H1 (cell line): ENCODE measurements at places on chromosomes 11 and 22. TPM values are rescaled to one million over a fixed set of nuclear protein-coding genes. Genes with fewer than 3 reads are reported as not detected.

DNA sequence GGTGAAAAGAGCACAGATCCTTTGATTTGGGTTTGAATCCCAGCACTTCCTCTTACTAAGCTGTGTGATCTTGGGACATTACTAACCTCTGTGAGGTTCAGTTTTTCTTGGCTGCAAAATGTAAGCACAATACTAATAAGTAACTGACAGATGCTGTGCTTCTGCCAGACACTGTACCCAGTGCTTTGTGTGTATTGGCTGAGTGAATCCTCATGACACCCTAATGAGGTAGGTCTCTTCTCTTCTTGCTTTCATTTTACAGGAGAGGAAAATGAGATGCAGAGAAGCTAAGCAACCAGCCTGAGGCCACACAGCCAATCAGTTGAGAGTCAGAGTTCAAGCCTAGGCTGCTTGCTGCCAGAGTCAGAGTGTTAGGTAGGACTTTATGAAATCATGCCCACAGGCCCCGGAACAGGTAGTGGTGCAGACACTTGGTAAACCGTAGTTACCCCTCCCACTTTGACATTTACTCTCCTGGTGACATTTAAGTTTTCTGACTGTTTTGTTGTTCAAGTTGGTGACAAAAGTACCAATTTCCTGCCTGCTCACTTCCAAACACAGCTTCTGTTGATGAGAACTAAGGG, 21.2 kb downstream of the PTPRJ start:
- DNase-seq, result no peak

DNA sequence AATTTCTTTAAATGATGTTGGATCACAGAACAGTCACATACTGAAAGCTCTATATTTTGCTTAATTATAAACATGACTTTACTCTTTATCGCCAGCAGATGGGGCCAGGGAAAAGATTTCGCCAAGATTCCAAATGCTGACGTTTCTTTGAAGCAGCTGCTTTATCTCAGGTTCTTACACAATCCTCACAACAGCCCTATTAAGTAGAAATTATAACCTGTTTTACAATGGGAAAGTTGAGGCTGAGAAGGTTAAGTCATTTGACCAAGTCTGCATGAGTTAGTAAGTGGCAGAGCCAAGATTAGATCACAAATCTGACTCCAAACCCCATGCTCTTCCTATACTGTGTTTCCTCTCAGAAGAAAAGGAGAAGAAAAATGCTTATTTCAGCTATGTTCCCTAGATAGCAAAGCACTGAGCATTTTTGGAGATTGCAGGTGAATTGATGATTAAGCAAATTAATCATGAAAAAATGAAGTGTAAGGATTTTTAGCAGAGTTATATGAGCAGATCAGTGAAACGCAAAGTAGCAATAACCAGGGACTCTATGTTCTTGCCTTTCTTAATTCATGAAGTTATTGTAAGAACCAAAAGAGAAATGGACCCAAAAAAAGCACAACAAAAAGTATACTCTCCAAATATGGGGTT, 79.0 kb downstream of the AASDHPPT start:
- DNase-seq, result no peak

GRCh38 chr11:1597331-1597993, 632 bp downstream of the KRTAP5-2 start:
- no peak for DNase-seq

DNA sequence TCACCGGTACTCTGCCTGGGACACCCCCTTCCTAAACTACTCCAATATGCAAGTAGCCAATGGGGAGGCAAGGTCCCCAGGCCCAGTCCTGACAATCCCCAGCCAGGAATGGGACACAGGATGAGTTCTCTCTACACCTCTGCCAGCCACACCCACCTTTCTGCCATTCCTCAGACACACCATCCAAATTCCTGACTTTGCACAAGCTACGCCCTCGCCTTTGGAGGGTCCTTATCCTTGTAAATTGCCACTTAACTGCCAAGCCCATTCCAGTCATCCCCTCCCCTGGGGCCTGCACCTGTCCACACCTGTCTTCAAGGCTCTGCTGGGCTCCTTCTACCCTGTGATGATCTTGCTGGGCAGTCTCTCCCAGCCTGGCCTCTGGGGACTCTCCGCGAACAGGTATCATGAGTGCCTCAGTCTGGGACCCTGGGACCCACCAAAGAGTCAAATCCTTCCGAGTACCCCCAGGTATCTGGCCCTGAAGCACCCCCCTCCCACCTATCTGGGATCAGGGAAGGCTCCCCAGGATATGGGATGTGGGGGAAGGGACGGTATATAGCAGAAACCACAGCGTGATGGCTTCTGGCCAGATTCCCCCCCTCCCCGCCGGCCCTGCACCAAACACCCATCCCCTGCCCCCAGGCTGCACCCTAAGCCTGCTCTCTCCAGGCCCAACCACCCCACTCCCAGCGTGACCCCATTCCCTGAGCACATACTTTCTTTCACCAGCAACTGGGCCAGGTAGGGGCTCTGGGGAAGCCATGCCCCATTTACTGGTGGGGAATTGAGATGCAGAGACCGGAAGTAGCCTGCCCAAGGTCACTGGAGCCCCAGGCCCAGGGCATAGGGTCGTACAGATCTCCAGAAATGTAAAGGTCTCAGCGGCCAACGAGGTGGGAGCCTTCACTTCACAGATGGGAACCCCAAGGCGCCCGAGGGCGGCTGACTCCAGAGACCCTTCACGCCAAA, 806 bp downstream of the ARAP1 start:
- DNase-seq, result no peak

- peak; percentile 53 for DNase-seq
Observed at GRCh38 chr11:61384271-61385242, 7.8 kb upstream of the TMEM216 start.

DNA sequence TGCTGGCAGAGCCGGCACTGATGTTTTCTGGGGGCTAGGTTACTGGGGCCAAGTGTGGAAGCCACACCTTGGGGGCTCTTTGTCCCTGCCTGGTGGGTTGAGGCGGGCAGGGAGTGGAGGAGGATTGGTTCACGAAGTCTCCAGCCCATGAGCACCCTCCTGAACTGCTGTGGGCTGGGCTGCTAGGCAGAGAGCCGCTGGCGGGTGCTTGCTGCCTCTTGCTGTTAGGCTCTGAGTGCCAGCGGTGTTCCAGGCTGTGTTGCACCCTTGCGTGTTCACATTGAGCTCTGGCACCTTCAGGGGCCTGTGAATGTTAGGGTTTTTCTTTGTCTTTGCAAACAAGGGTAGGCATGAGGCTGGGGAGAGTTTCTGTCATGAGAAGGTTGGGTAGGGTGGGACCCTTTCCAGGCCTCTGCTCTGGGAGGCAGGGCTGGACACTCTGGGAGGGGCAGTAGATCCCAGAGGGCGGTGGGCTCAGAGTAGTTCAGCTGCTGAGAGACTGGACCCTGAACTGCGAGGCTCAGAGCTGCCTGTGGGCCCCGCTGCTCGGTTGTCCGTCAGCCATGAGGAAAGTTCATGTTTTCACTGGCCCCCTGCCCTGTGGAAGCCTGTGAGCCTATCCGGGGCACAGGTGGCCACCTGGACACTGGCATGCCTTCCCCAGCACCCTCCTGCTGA, 24.0 kb upstream of the TMEM191C start:
- DNase-seq, result no peak

GRCh38 chr11:44628730-44629700, 63.6 kb downstream of the CD82 start:
- DNase-seq, result no peak

DNA sequence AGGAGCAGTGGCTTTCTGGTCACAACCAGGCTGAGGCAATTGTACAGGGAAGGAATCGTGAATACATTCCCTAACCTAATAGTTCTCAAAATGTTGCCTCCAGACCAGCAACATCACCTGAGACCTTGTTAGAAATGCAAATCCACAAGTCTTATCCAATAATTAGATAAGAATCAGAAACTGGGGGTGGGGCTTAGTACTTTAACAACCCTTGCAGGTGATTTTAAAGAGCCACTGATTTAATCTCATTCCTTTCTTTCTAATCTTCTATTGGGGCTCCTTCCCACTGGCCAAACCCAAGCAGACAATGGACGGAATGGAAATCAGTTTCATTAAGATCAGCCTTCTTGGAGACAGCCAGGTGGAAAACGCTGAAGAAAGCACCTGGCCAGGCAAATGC, 142.4 kb upstream of the DDI1 start:
- no peak for DNase-seq

DNA sequence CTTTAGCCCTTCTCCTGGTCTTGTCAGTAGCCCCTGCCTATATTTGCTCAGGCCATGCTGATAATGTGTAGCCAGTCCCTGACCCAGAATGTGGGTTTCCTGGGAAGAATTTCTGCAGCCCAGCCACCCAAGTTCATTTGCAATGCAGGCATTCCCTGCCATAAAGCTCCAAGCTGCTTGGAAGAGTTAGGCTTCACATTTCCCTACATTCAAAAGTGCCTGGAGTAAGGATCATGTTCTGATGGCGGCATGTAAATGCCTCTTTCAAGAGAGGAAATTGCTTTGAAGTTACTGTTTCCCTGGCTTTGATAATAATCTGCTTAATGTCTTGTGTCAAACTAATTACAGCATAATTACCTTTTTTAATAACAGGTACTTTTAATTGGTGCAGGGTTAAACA, 266.1 kb downstream of the MIAT start:
- no peak for DNase-seq

Gene SMIM38
- 0.15 and 0.20 TPM in 2 replicates for total RNA-seq

Gene PTGDR2
- 0.11 TPM in 1 of 2 replicates, not detected in the other for total RNA-seq

Gene KBTBD4
- total RNA-seq, result 12.0 and 14.0 TPM in 2 replicates

Gene DPAGT1
- total RNA-seq, result 59.8 and 62.9 TPM in 2 replicates
